ENCODE measurements at places on chromosomes 13 and 19.
A peak's percentile ranks its signal among the peaks of the same experiment; 100 is the strongest.

GRCh38 chr13:46487748-46488147 lies 65.2 kb upstream of the LRCH1 start:
- DNase-seq = no peak

DNA sequence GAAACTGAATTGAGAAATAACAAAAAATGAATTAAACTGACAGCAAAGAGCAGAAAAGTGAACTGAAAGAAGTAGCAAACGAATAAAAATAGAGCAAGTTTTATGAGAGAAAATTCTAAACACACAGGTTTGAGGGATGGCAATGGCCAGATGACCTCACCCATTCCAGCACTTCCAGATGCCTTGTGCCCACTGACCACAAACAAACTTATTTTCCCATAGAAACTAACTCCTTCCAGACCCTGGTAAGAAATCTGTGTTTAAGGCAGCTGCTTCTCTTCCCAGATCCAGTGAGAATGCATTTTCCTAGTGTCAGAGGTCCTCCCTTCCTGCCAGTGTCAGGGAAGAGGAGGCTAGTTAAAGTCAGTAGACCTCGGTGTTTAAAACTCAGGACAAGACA lies 51.7 kb downstream of the RXFP2 start:
- no peak for DNase-seq

GRCh38 chr19:18789883-18790565 lies 1.1 kb downstream of the COMP start:
- no peak for DNase-seq

DNA sequence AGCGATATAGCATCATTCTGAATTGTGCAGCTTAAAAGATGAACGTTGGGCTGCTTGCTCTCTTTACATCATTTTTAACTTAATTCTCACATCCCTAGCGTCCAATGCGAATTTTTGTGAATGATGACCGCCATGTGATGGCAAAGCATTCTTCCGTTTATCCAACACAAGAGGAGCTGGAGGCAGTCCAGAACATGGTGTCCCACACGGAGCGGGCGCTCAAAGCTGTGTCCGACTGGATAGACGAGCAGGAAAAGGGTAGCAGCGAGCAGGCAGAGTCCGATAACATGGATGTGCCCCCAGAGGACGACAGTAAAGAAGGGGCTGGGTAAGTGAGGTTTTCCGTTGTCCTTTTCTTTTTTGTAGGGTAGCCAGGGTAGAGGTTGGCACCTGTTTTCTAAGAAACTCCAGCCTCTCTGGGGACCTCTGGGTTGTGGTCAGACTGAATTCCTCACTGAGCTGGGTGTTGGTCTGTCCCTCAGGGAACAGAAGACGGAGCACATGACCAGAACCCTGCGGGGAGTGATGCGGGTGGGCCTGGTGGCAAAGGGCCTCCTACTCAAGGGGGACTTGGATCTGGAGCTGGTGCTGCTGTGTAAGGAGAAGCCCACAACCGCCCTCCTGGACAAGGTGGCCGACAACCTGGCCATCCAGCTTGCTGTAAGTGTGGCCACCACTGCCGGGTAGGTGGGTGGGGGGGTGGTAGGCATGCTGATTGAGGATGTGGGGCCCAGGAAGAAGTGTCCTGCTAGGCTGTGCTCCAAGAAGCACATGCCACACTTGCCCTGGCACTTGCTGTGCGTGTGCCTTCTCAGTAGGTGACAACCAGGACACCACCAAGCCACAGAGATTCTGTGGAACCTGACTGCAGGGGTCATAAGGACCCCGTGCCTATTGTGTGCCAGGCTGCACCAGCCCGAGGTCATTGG lies 17.0 kb downstream of the ILF3 start:
- DNase-seq = no peak

- DNase-seq = peak; percentile 2
Measured at GRCh38 chr19:24033963-24034342, 53.0 kb upstream of the ZNF254 start.

DNA sequence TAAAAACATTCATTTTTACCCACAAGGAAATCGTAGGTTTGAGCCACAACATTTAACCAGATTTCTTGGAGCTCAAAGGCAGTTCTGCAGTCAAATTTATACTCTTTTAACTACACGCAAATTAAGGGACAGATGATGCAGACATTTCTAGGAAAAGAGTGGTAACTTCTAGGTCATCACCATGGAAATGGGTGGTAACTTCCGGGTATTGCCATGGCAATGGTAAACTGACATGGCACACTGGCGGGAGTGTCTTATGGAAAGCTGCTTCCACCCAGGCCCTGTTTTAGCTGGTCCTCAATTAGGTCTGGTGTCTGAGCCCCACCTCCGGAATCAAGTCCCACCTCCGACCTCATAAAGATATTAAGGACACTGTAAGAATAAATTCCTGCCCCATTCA lies 10.4 kb upstream of the LYPD5 start:
- no peak for DNase-seq

GRCh38 chr19:3508771-3509535 lies 2.8 kb downstream of the FZR1 start:
- no peak for DNase-seq

- no peak for DNase-seq
Measured at GRCh38 chr13:79270859-79271258, 135.2 kb downstream of the RBM26 start.

GRCh38 chr13:99316657-99317256 lies 9.6 kb upstream of the GPR183 start:
- no peak for DNase-seq

DNA sequence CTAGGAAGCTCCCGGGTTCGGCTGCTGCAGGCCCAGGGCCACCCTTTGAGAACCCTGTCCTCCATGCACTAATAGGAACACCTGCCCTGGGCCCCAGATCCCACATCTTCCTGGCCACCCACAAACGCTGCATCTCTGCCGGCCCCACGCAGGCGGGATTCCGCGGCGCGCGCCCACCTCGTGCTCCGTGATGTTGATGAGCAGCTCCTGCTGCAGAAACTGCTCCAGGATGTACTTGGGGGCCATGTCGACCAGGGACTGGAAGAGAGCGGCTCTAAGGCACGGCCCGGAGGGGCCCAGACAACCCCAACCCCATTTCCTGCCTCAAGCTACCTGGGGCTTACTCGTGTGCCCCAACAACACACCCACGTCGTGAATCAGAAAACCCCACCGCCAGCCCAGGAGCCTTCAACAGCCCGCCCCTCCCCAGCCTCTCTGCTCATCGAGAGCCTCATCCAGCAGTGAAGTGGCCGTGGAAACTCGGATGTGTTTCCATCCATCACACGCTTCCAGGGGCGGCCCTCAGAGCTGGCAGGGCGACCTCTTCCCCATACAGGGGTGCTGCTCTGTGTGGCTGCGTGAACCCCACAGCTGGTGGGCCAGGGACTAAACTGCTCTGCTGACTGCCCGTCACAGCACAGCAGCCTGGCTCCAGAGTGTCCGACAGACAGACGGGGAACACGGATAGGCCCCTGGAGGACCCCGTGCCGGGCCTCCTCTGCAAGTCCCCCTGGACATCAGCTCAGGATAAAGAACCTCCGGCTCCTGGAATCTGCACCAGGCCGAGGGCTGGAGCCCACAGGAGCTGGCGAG lies 4.2 kb downstream of the POLR2E start:
- DNase-seq = no peak

DNA sequence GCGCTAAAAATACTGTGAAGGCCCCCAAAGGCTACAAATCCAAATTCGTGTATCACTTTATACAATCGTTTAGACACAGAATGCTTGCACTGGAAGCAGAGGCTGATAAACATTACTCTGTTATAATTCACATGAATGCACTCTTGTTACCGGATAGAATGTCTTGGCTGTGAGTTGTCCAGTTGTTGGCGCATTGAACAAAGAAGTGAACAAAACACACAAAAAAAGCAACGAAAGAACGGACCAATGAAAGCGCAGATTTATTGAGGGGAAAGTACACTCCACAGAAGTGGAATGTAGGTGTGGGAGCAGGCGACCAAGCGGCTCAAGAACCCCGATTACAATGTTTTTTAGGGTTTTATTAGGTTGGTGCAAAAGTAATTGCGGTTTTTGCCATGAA lies 529 bp upstream of the ZNF418 start:
- DNase-seq = no peak

- DNase-seq = peak; percentile 62
Measured at GRCh38 chr19:16446724-16447368, 24.9 kb downstream of the EPS15L1 start.

- no peak for DNase-seq
Measured at GRCh38 chr19:2290441-2291184, 8.6 kb upstream of the PEAK3 start.

DNA sequence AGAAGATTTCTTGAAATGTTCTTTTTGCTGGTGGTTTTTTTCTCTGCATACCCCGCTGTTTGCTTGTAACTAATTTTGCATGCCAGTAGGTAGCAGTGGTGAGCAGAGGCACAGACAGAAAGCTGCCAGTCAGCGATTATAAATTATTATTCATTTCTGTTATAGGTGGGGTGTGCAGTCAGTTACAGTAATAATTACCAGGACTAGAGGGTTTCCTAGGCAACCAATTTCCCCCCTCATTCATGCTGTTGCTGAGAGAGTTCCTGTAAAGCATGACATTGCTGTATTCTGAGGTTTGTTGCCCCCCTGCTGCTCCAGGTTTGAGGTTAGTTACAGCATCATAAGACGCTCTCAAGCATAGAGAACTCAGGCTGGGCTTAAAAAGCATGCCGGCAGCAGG lies 104.5 kb downstream of the URI1 start:
- no peak for DNase-seq

DNA sequence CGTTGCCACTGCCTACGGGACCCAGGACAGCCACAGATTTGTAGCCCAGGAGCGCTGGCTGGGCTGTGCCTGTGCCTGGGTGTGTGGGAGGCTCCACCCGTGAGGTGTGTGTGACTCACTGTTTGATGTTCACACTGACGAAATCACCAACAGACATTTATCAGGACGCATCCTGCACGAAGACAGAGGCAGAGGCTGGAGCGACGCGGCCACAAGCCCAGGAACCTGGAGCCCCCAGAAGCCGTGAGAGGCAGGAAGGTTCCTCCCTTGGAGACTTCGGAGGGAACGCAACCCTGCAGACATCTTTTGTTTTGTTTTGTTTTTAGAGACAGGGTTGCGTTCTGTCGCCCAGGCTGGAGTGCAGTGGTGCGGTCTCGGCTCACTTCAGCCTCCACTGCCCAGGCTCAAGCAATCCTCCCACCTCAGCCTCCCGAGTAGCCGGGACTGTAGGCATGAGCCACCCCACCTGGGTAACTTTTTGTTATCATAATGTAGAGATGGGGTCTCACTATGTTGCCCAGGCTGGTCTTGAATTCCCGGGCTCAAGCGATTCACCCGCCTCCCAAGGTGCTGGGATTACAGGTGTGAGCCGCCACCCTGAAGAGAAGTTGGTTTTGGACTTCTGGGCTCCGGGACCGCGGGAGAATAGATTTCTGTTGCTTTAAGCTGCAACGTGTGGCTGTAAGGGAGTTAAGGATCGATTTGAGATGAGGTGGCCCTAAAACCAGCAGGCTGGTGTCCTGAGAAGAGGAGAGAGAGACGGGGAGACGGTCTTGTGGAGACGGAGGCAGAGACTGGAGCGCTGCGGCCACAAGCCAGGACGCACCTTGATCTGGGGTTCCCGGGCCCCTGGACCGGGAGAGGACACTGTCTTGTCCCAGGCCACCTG lies 24.9 kb upstream of the WDR18 start:
- no peak for DNase-seq

- no peak for DNase-seq
Measured at GRCh38 chr13:39108783-39109182, 70.5 kb downstream of the NHLRC3 start.

All from effector memory CD8-positive, alpha-beta T cell (primary cell).